Urothelium cell line (cell line): ENCODE measurements at places on chromosomes 12 and 14.

- peak; percentile 20 for DNase-seq
Measured at GRCh38 chr12:108950991-108951739, 69.7 kb downstream of the SVOP start.

GRCh38 chr12:24724814-24725213 lies 224.1 kb downstream of the BCAT1 start:
- DNase-seq, result no peak

- no peak for DNase-seq
Measured at GRCh38 chr14:76531821-76532318, 155.9 kb downstream of the ESRRB start.

- no peak for DNase-seq
Measured at GRCh38 chr12:103830025-103830725, 10.9 kb downstream of the NT5DC3 start.

GRCh38 chr14:68535404-68536017 lies 257.4 kb downstream of the ZFP36L1 start:
- DNase-seq, result peak; percentile 69

GRCh38 chr14:95208598-95208997 lies 51.3 kb upstream of the DICER1 start:
- DNase-seq, result no peak

- no peak for DNase-seq
Measured at GRCh38 chr12:98709022-98709421, 63.9 kb downstream of the APAF1 start.

DNA sequence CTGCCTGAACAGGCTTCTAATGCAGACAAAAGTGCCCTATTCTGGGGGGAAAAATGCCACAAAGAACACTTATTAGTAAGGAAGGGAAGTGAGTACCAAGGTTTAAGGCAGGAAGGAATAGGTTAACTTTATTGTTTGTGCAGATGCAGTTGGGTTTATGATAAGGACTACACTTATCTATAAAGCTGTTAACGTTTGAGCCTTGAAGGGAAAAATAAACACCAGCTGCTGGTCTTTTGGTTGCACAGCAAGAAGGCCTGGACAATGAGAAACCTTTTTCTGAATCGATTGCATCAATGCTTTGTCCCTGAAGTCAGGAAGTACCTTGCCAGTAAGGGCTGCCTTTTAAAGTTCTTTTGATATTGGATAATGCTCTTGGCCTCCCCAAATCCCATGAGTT lies 407.8 kb downstream of the ATP23 start:
- no peak for DNase-seq

DNA sequence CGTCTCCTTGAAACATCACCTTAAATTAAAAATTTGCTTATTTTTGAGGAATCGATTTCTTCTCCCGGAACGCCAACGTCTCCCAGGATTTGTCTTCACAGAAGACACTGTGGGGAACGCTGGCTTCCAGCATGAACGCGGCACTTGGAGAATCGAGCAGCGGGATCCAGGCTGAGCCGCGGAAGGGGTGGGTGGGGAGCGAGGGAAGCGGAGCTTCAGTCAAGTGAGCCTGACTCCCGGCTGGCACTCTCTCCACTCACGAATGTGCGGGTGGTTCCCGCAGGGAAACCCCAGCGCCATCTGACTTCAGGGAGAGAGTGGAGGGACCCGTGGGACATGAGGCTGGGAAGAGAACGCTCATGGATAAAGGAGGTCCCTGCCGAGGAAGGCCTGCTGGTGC lies 506.0 kb upstream of the TMEM132C start:
- DNase-seq, result no peak

DNA sequence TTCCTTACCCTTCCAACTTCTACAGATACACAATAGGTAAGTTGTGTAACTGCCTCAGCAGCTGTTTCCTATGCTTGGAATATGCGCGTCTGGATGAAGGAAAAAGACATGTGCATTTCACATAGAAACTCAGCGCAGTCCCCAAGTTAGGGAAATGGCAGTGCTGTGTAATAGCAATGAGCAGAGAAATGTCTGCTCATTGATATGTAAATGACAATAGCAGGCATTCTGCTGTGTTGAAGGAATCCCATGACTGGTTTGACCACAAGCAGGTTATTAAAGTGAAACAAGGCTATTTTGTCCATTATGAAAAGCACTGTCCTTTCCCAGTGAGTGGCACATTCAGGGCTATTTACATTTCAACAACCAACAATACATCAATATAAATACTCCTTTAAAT lies 106.6 kb downstream of the BTG1 start:
- DNase-seq, result no peak

- DNase-seq, result no peak
Measured at GRCh38 chr14:61518403-61518802, 176.9 kb upstream of the HIF1A start.

DNA sequence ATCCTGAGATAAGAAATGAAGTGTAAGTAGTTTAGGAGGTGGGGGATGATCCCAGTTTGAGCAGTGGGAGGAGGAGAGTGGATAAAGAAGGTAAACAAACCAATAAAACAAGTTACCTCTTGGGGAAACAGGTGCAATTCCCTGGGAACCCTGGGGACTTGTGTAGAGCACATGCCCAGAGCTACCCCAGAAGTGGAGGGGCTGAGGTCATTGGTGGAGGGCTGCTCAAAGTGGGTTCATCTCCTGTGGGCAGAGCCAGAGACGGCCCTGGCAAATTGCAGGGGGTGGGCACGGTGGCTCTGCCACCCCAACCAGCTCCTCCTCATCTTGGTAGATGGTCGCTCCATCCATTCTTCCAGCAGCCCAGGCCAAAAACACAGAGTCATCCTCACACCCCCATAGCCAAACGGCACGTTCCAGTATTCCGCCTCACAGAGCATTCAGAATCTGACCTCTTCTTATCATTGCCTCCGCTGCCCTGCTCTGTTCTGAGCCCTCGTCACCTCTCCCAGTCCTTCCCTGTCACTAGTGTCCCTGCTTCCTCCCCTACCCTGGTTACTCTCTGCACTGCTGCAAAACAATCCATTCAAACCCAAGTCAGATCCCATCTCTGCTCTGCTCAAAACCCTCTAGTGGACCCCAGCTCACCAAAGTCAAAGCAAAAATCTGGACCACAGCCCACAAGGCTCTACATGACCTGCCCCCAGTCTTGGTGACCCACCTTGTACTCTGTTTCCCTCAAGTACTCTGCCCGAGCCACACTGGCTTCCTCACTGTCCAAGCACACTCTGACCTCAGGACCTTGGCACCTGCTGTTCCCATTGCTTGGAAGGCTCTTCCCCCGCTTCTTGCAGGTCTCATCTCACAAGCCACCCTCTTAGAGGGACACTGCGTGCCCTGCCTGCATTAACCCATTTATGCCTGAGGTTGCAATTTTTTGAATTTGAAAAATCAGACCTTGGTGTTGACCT lies 5.5 kb downstream of the CYP46A1 start:
- no peak for DNase-seq

DNA sequence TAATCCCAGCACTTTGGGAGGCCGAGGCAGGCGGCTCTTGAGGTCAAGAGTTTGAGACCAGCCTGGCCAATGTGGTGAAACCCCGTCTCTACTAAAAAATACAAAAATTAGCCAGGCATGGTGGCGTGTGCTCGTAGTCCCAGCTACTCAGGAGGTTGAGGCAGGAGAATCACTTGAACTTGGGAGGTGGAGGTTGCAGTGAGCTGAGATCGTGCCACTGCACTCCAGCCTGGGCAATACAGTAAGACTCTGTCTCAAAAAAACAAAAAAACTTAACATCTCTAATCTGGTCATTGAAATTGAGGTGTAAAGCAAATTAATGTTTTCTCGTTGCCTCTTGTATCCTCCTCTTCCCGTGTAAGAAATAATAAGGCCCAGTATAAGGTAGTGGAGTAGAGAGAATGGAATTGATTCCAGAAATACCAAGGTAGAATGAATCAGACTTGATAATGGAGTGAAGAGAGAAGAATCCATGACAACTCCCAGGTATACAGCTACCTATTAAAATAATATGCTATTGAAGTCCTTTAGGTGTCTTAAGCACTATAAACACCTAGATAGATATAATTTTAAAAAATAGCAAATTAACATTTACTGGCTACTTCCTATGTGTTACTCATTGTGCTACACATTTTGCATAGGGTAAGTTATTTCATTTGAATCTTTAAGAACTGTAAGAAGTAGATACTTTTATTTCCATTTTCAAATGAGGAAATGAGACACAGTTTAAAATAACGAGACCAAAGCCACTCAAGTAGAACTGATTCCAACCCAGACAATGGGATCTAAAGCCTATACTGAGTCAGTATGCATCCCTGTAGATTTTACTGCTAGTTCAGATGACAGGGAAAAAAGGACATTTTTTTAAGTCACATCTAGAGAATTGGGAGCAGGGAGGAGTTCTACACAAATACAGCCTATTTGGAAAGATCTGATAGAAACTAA lies 23.2 kb downstream of the RAP1B start:
- no peak for DNase-seq

- DNase-seq, result no peak
Measured at GRCh38 chr12:89350630-89351488, 1.4 kb downstream of the DUSP6 start.

- DNase-seq, result no peak
Measured at GRCh38 chr14:55749201-55749812, 169.3 kb downstream of the KTN1 start.

GRCh38 chr12:125882141-125882540 lies 816.9 kb downstream of the AACS start:
- no peak for DNase-seq
